ENCODE measurements at places on chromosomes 2 and 18.

DNA sequence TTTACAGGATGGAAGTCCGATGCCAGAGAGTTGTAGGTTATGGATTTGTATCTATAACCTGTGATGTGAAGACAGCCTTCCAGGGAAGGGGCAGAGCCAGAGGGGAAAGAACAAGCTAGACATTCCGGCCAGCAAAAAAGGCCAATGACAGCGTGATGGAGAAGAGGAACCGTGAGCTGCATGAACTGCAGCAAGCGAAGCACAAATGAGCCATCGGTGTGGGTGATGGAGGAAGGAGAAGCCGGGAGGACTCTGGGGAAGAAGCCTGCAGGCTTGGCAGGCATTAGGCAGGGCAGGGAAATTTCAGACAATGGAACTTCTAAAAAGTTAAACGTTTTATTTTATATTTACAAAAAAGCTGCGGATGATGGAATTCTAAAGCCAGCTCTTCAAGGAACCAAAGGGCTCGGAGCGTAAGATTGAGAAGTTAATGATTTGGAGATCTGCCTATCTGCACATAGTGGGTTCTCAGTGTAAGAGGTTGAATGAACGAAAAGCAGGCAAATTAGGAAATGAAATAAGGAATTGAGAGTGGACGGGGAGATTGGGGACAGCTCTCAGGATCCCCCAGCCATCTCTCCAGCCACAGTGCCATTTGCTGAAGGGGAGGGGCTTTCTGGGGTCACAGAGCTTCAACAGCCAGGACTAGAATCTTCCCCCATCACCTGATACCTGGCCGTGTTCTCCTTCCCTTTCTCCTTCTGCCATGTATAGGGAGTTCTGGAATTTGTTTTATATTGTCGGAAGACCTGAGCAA is 28.4 kb downstream of the NGEF start:
- H3K4me1 ChIP-seq, result no peaks in the 10 kb centered on the region
- DNase-seq, result no peak
- no peaks in the 10 kb centered on the region for H3K27me3 ChIP-seq
- H3K4me3 ChIP-seq, result no peak overlapping the region

DNA sequence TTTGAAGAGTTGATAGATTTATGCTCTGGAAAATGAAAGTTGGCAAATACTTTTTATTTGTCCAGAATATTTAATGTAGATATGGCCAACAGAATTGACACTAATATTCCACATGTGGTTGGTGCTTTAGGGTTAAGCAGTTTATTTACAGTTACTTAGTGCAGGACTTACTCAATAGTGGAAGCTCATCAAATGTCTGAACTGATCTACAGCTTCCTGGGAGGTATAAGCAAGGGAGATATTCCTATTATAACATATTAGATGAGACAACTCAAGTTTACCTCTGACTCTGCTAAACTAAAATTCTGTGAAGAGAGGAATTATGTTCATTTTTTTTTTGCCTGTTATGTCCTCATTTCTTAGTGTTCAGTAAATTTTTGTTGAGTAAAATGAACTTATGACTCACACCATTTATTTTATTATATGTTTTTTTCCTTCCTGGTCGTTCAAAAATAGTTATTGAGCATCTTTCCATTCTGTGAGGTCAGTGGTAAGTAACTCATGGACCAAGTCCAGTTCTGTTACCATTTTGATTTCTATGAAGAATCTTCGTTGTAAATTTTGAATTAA is 13.6 kb downstream of the ABI2 start:
- H3K27me3 ChIP-seq, result no peaks in the 10 kb centered on the region
- H3K36me3 ChIP-seq, result peaks cover 5% of the 10 kb centered on the region
- no peak overlapping the region for H3K4me3 ChIP-seq
- peaks cover 9% of the 10 kb centered on the region for H3K4me1 ChIP-seq
- DNase-seq, result no peak
- no peak overlapping the region for H3K27ac ChIP-seq

- no peak overlapping the region for H3K27ac ChIP-seq
- H3K4me3 ChIP-seq, result no peak overlapping the region
- no peak for DNase-seq
- no peaks in the 10 kb centered on the region for H3K4me1 ChIP-seq
- H3K27me3 ChIP-seq, result no peaks in the 10 kb centered on the region
These were observed 61.3 kb upstream of the BZW1 start for GRCh38 chr2:200750323-200750910.

- no peak overlapping the region for H3K27ac ChIP-seq
- H3K4me1 ChIP-seq, result no peaks in the 10 kb centered on the region
- H3K36me3 ChIP-seq, result no peaks in the 10 kb centered on the region
- no peak for DNase-seq
- no peak overlapping the region for H3K4me3 ChIP-seq
These were observed 67.4 kb upstream of the MSH6 start for GRCh38 chr2:47715552-47715951.

GRCh38 chr2:208990716-208991115 is 433.1 kb upstream of the MAP2 start:
- no peak for DNase-seq
- H3K27ac ChIP-seq, result no peak overlapping the region
- no peak overlapping the region for H3K4me3 ChIP-seq
- H3K36me3 ChIP-seq, result no peaks in the 10 kb centered on the region

DNA sequence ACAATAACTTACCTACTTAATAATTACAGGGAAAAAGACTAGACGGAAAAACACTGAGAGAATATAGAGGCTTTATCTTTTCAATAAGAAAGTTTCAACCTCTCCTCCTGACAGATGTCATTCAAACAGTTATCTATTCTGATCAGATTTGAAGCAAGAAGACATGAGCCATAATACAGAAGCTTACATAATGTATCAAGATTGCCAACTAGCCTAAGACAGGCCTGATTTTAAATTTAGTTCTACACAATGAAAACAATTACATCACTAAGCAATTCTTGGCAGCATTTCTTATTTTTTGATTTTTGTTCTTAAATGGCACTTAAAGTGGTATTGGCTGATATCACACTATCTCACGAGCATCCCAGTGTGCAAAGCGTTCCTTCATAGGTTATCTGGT is 41.6 kb downstream of the GPR155 start:
- H3K4me1 ChIP-seq, result no peaks in the 10 kb centered on the region
- H3K27ac ChIP-seq, result no peak overlapping the region
- no peaks in the 10 kb centered on the region for H3K36me3 ChIP-seq
- H3K4me3 ChIP-seq, result no peak overlapping the region
- H3K27me3 ChIP-seq, result no peaks in the 10 kb centered on the region

- no peak for DNase-seq
- H3K27ac ChIP-seq, result no peak overlapping the region
- H3K27me3 ChIP-seq, result no peaks in the 10 kb centered on the region
- H3K4me1 ChIP-seq, result peaks cover 4% of the 10 kb centered on the region
These were observed 103.6 kb upstream of the SMAD2 start for GRCh38 chr18:48033790-48034650.

DNA sequence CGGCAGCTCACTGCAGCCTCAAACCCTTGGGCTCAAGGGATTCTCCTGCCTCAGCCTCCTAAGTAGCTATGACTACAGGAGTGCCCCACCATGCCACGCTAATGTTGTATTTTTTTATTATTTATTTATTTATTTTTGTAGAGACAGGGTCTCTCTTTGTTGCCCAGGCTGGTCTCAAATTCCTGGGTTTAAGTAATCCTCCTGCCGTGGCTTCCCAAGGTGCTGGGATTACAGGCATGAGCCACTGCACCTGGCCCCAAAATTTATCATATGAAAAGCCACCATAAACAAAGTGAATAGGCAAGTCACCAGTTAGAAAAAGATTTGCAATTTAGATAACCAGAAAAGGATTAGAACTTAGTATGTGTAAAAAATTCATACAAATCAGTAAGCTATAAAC is 138.6 kb upstream of the NCK2 start:
- H3K27me3 ChIP-seq, result no peaks in the 10 kb centered on the region
- DNase-seq, result no peak
- H3K36me3 ChIP-seq, result no peaks in the 10 kb centered on the region
- H3K4me1 ChIP-seq, result no peaks in the 10 kb centered on the region
- peak overlapping the region; percentile 18 for H3K27ac ChIP-seq

DNA sequence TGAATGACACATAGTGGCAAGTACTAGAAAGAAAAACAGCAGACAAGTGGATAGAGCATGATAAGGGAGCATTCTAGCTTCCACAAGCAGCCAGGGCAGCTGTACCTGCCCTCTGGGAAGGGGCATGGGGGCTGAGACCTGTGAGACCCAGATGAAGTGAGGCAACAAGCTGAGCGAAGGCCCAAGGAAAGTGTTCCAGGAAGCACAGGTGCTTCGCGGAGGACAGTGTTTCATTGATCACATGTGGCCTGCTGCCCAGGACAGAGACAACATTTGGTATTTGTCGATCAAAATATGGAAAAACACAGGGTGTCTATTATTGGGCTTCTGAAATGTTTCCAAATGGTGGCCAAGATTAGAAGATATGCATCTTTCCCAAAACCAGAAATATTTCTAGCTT is 149.1 kb downstream of the ZNF516 start:
- DNase-seq, result no peak
- no peaks in the 10 kb centered on the region for H3K27me3 ChIP-seq
- no peak overlapping the region for H3K27ac ChIP-seq
- H3K4me1 ChIP-seq, result no peaks in the 10 kb centered on the region
- H3K36me3 ChIP-seq, result no peaks in the 10 kb centered on the region

DNA sequence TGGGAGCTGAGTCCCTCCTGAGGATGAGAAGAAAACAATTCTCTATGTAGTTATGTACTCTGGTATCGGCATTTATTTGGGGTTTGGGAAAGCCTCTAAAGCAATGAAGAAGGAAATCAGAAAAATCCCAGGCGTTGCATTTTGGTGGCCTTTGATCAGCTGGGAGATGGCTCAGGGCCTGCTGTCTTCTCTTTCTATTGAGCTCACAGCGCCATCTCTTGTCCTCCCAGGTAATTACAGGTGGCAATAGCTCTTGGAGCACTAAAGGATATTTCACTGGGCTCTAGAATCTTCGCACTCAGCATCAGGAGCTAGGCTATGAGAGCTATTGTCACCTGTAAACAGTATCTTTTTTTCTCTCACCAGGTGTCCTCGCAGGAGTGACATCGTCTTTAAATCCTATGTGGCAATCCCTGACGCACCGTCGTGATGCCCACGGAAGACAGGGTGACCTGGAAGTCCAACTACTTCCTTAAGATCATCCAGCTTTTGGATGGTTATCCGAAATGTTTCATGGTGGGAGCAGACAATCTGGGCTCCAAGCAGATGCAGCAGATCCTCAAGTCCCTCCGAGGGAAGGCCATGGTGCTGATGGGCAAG is 76.1 kb upstream of the PMAIP1 start:
- H3K36me3 ChIP-seq, result no peaks in the 10 kb centered on the region
- no peaks in the 10 kb centered on the region for H3K4me1 ChIP-seq
- no peak overlapping the region for H3K4me3 ChIP-seq
- peak; percentile 59 for DNase-seq

- H3K27ac ChIP-seq, result no peak overlapping the region
- no peak overlapping the region for H3K4me3 ChIP-seq
- no peaks in the 10 kb centered on the region for H3K4me1 ChIP-seq
- no peak for DNase-seq
- H3K36me3 ChIP-seq, result no peaks in the 10 kb centered on the region
- H3K27me3 ChIP-seq, result no peaks in the 10 kb centered on the region
These were observed 541.5 kb upstream of the NETO1 start for GRCh38 chr18:73409242-73409641.

- H3K4me3 ChIP-seq, result no peak overlapping the region
- no peak for DNase-seq
- H3K36me3 ChIP-seq, result no peaks in the 10 kb centered on the region
- H3K27me3 ChIP-seq, result no peaks in the 10 kb centered on the region
- H3K27ac ChIP-seq, result no peak overlapping the region
These were observed 236.4 kb downstream of the PIEZO2 start for GRCh38 chr18:10912790-10913545.

DNA sequence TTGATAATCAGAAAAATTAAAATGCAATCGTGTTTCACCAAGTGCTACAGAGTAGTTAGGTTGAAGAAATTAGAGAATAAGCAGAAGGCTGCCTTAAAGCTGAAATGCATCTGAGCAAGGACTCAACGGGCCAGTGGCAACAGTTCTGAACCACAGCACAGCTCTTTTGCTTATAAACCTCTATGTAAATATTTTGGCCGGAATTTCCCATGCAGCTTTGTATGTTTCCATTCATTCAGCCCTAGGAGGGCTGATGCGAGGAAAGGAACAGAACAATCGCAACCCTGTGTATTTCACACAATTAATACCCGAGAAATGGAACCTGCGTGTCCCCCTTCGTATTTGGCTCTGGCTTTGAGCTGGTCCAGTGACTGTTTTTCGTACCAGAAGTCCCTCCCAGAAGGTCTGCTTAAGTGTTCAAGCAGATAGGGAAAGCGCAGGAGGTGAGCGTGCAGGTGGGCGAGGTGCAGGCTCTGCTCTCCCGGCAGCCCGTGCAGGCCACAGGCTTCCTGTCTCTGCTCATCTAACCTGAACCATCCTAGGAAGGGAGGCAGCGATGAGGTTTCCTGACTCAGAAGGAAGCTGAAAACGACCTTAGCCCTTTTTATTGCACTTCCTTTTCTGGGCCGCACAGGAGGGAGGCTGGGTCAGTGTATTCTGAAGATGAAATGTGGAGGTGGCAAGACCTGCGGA is 67.3 kb downstream of the ASB1 start:
- H3K27me3 ChIP-seq, result no peaks in the 10 kb centered on the region
- no peaks in the 10 kb centered on the region for H3K4me1 ChIP-seq
- no peak overlapping the region for H3K27ac ChIP-seq
- DNase-seq, result no peak

GRCh38 chr2:57890464-57890863 is 156.1 kb upstream of the VRK2 start:
- no peaks in the 10 kb centered on the region for H3K4me1 ChIP-seq
- H3K27me3 ChIP-seq, result no peaks in the 10 kb centered on the region
- DNase-seq, result no peak
- no peak overlapping the region for H3K27ac ChIP-seq
- H3K36me3 ChIP-seq, result no peaks in the 10 kb centered on the region

DNA sequence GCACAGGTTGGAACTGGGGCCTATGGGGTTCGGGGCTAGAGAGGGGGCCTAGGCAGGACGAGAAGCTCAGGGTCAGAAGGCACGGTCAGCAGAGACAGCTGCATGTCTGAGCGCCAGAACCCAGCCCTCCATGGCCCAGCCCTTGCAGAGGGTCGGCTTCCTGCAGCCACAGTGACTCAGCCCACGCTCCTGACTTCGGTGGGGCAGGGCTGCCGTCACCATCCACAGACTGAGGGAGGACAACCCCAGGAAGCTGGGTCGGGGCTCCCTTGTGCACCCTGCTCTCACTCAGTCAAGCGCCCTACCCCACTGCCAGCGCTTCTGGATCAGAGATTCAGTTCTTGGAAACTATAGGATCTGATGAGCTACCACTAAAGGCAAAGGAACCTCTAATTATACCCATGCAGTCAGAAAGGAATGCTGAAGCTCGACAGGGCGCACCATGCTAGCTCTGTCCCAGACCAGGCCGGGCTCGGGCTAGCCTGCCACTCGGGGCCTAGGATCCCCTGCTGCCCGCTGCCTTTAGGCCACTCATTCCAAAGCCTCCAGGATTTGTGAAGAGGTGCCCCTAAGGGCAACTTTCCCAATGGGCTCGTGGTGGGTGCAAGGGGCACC is 3.0 kb downstream of the ACTR1B start:
- no peaks in the 10 kb centered on the region for H3K27me3 ChIP-seq
- H3K4me3 ChIP-seq, result no peak overlapping the region
- H3K4me1 ChIP-seq, result peaks cover 26% of the 10 kb centered on the region
- H3K36me3 ChIP-seq, result peaks cover 42% of the 10 kb centered on the region

DNA sequence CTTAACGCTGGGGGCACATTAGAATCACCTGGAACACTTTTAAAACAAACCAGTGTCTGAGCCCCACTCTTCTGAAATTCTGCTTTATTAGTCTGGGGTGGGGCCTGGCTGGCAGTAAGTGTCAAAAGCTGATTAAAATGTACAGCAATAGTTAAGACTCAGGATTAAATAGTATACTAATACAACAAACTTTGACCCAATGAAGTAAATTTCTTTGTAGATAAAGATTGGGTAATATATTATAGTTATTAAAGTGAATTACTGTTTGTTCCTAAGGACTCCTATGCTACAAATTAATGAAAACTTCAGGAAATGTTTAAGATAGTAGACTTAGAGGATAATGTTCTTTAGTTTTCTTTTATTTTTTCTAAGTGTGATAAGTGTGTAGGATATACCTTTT is 160.9 kb downstream of the FAM124B start:
- no peaks in the 10 kb centered on the region for H3K4me1 ChIP-seq
- H3K27me3 ChIP-seq, result no peaks in the 10 kb centered on the region
- no peak overlapping the region for H3K27ac ChIP-seq
